Stimulated activated CD4-positive, alpha-beta T cell treated with anti-CD3 and anti-CD28 coated beads, TNF-alpha, amount 100 ng/mL, for 4 hours (primary cell): ENCODE measurements at places on chromosomes 11 and 22.

- no peak for DNase-seq
Observed at GRCh38 chr11:92879086-92879485, 90.4 kb upstream of the MTNR1B start.

GRCh38 chr22:45650721-45651120, 20.9 kb upstream of the ATXN10 start:
- DNase-seq, result no peak

DNA sequence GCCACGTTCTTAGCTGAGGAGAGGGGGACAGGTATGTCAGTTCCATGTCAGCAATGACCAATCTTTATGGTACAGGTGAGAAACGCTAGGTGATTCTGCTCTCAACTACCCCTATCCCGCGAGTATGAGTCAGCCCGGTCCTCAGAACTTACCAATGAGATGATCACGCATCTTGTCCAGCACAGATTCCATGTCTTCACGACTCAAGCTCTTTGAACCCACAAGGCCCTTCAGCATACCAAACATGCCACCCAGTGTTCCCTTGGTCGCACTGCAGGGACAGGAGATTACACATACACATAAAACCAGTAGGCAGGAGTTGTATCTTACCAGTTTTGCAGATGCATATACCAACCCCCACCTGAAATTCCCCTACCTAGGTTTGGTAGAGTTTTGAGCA, 2.9 kb downstream of the SRPRA start:
- no peak for DNase-seq

DNA sequence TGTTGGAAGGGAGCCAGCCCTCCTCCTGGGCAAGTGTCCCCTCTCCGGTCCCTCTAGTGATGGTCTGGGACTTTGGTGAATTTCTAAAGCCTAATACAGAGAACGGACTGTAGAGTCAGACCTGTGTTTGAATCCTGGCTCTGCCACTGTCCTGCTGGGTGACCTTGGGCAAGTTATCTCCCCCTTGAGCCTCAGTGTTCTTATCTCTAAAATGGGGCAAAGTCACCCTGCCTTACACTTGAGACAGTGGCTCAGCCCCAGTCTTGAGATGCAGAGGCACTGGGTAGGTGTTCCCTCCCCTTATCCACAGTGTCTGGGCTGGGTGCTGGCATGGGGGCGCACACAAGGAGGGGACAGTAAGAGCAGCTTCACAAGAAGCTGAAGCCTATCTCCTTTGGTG, 20.9 kb downstream of the DGAT2 start:
- no peak for DNase-seq

- no peak for DNase-seq
Observed at GRCh38 chr11:36620246-36620645, 22.2 kb upstream of the RAG2 start.

DNA sequence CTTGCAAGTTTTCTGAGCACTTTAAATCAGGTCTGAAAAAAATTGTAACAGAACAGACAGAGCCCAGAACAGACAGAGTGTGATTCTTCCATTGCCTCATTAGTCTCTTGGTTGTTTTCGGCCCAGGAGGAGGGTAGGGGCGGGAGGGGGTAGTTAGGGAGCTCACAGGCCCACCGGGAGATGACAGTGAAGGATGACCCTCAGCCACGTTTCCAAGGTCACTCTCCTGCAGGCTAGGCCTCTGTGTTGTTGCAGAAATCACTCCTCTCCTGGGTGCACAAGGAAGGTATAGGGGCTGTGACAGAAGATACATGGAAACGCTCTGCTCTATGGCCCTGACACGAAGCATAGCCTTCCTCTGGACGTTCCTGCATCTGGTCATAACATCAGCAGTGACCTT, 69.3 kb downstream of the ABTB2 start:
- no peak for DNase-seq

- DNase-seq, result no peak
Observed at GRCh38 chr11:124313131-124313530, 618 bp downstream of the OR8D1 start.
